ENCODE measurements at places on chromosomes 11 and 22. TPM values are rescaled to one million over a fixed set of nuclear protein-coding genes. Genes with fewer than 3 reads are reported as not detected.

The HBB gene
- total RNA-seq, result not detected

The C1QTNF4 gene
- total RNA-seq, result 6.6 TPM

The OR8A1 gene
- not detected for total RNA-seq

The HOATZ gene
- total RNA-seq, result not detected

The VSIG2 gene
- not detected for total RNA-seq

The MMP12 gene
- not detected for total RNA-seq

The PARVG gene
- total RNA-seq, result not detected

The DBX1 gene
- total RNA-seq, result not detected

The HSPA8 gene
- total RNA-seq, result 2,903 TPM

The TMEM132A gene
- total RNA-seq, result 51.9 TPM

The KRTAP5-11 gene
- total RNA-seq, result not detected

The FDXACB1 gene
- total RNA-seq, result 3.0 TPM

The ABCC8 gene
- 3.4 TPM for total RNA-seq

The XKR3 gene
- total RNA-seq, result not detected

The CSKMT gene
- 8.0 TPM for total RNA-seq

The MUC2 gene
- total RNA-seq, result not detected

The NPTXR gene
- 13.4 TPM for total RNA-seq

Data from GM23338 (cell line).